ENCODE measurements at places on chromosomes 7 and 10.

- no peak for DNase-seq
Measured at GRCh38 chr10:32347363-32348022, 535 bp upstream of the EPC1 start.

GRCh38 chr7:17690030-17690429, 250.3 kb downstream of the SNX13 start:
- no peak for DNase-seq

- DNase-seq, result no peak
Measured at GRCh38 chr7:38507384-38507783, 123.8 kb downstream of the AMPH start.

GRCh38 chr7:46205478-46205877, 284.4 kb upstream of the IGFBP3 start:
- no peak for DNase-seq

DNA sequence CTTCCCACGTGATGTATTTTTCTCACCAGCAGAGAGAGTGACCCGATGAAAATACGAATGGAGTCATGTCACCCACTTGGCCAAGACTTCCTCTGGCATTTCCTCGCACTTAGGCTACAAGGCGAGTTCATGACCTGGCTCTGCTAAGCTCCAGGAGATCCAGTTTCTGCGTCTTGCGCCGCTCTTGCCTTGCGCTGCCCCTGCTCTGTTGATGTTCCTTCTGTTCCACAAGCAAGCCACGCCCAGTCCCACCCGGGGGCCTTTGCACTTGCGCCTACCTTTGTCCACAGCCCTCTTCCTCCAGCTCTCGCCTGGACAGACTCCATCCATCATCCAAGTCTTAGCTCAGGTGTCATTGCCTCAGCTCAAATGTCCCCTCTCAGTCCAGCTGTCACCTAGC, 116.3 kb upstream of the SHH start:
- no peak for DNase-seq

DNA sequence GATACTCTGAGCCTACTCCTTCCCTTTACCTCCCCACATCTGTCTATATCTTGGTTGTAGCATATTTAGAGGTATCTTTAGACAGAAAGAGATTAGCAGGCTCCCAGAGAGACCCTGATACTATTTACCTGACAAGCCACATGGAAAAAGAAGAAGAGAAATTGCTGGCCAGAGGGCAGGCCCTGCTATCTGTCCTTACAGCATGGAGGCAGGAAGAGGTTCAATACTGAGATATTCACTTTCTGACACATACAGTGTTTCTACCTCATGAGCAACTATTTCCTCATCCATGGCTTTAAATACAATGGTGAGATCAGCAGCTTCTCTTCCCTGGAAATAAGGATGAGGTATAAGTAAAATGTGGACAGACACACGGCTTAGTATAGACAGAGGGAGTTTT, 33.9 kb upstream of the TSPAN13 start:
- DNase-seq, result no peak

- DNase-seq, result peak; percentile 46
Measured at GRCh38 chr7:30164567-30164966, 29.8 kb downstream of the MTURN start.

GRCh38 chr10:97852277-97852676, 2.6 kb downstream of the GOLGA7B start:
- no peak for DNase-seq

- no peak for DNase-seq
Measured at GRCh38 chr10:91043173-91043910, 122.5 kb upstream of the ANKRD1 start.

DNA sequence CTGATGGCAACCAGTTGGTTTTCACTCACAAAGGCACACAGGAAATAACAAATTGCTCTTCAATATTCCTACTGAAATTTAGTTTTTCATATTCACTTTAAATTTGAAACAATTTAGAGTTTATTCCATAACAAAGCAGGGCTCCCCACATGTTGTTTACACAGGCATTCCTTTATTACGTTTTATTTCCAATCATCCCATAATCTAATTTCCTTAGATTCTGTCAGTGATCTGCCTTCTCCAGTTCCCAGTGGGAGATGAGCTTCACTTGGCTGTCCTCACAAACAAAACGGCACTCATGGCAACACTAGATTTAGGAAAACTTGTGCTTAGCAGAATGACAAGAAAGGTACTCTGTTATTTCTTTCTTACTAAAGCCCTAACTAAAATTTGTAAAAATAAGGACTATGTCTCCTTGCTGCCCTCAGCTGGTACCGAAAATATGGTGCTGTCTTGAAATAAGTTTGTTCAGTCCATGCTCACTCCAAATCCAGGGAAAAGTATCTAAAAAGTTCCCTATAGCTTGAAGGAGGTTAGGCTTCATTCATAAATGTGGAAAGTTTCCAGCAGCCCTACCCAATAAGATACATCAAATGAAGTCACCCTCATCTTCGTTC, 23.0 kb downstream of the PHYH start:
- no peak for DNase-seq

DNA sequence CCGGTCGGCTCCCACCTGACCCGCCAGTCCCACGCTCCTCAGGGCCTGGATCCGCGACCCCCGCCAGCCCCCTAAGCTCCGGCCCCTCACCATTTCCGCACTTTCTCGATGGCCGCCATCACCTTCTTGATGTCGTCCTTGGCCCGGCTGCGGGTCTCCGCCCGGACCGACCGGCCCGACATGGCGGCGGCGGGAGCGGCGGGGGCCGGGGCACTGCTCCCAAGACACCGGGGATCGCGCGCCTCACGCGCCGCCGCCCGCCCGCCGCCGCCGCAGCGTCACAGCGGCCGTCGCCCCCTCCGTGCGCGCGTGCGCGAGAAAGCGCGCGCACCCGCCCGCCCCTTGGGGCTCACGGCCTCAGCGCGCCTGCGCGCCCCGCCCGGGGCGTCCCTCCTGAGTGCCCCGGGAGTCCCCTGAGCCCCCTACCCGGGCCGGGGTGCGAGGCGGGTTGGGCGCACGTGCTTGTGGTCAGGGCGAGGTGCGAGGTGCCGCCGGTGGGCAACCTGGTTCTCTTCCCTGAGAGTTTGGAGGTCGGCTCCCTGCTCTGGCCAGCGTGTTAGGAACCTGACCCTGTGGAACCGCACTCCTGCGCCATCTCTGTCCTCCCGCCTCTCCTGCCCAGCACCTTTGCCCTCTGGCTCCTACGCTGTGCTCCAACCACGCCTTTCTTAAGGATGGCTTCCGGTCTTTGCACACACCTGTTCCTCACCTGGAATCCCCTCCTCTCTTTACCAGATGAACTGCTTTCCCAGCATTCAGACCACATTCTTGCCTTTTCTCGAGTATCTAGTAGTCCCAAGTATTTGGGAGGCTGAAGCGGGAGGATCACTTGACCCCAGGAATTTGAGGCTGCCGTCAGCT, at the start of gene BCL7B:
BCL7B (minus strand) TSS at position 294 of the 861 bp plus-strand sequence; CDS start at position 182, 112 bp downstream.
- DNase-seq, result peak; percentile 42

DNA sequence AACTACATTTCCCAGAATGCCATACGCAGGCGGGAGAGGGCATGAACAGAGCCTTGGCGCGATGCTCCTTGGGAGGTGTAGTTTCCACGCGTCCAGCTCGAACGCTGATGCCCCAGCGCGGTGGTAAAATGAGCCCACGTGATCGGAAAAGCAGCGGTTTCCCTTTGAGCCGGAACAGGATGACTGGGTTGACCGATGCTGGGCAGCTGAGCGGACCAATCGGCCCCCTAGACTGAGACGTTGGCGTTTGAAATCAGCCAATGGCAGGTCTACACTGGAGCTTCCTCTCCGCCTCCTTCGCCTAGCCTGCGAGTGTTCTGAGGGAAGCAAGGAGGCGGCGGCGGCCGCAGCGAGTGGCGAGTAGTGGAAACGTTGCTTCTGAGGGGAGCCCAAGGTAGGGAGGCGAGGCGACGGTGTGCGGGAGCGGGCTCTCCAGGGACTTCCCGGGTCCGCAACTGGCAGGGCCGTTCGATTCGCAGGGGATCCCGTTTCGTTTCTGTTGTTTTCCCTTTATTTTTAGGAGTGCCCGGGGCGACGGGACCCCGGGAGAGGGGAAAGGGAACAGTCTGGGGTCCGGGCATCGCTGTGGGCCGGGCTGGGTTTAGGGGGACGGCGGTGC, at the start of gene BUB3:
BUB3 (plus strand) TSS at position 311 of the 619 bp plus-strand sequence. CDS start 516 bp downstream, outside the sequence.
- peak; percentile 94 for DNase-seq

- peak; percentile 18 for DNase-seq
Measured at GRCh38 chr7:154353355-154353767, 301.2 kb downstream of the DPP6 start.

- DNase-seq, result no peak
Measured at GRCh38 chr10:36448760-36449691, 676.4 kb upstream of the ANKRD30A start.

DNA sequence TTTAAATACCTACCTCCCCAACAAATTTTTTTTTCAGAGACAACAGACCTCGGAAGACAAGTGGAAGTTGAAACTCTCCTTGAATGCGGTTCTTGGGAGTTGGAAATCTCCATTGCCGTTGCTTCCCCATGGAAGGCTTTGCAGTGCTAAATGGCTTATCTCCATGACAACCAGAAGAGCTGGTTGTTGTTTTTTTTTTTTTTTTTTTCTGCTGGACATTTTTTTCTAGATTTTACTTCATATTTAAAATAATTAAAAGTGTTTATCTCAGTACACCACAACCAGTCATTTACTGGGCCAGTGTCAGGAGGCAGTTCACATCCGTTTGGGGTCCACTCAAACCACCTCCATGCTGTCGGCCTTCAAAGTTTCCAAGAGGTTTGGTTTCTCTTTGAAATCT, 348.5 kb upstream of the PRKCQ start:
- no peak for DNase-seq

- no peak for DNase-seq
Measured at GRCh38 chr7:101575168-101575567, 53.9 kb downstream of the MYL10 start.

DNA sequence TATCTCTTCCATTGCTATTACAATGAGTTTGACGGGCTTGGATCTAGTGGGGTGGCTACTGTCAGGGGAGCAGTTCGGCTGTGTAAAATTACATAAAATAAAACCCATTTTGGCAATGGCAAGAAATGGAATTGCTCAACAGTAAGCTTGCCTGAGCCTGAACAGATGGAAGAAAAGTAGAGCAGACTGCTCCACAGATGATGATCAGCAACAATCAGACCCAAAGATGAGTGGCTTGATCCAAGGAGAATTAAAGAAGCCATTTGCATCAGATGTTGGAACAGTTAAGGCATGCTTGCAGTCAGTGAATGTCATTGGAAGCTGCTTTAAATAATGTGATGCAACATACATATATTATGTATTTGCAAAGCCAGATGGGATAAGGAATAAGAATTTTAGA, 256.6 kb upstream of the SMIM30 start:
- DNase-seq, result no peak

DNA sequence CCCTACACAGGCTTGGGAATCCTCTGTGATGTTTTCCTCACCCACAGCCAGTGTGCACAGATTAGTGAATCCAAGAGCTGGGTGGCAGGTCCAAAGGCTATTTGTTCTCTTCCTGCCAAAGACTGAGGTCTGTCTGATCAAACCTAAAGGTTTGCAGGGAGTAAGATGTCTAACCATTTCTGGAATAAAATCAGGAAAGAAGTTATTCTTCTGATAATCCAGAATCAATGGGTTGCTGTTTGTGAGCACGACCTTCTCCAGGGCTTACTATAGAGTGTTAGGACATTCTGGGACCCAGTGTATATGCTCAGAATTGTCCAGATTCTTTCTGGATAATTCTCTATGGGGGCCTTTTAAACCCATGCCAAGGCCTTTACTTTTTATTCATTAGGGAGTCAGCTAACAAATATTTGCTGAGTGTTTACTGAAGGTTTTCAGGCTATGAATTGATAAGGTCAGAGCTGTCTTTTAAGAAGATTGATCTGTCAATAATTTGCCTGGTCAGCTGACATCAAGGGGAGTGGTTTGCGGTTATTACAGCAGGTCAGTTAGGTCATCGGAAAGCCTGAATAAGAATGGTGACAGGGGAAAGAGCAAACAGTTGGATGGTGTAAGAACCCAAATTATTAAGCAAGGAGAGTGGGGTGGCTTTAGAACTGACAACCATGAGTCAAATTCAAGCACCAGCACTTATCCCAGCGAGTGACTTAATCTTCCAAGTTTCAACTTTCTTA, 7.5 kb upstream of the TECTB start:
- no peak for DNase-seq

DNA sequence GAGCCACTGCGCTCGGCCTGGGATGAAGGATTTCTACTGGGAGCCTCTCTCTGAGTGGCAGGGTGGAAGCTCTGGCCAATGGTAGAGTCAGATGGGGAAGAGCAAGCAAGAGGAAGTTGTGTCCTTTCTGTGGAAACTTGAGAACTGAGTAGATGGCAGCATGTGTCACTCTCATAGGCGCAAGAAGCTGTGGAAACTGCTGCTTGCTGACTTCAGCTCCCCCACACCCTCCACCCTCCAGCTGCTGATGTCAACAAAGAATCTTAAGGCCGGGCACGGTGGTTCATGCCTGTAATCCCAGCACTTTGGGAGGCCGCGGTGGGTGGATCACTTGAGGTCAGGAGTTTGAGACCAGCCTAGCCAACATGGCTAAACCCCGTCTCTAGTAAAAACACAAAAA, 39.8 kb upstream of the SRGN start:
- no peak for DNase-seq

DNA sequence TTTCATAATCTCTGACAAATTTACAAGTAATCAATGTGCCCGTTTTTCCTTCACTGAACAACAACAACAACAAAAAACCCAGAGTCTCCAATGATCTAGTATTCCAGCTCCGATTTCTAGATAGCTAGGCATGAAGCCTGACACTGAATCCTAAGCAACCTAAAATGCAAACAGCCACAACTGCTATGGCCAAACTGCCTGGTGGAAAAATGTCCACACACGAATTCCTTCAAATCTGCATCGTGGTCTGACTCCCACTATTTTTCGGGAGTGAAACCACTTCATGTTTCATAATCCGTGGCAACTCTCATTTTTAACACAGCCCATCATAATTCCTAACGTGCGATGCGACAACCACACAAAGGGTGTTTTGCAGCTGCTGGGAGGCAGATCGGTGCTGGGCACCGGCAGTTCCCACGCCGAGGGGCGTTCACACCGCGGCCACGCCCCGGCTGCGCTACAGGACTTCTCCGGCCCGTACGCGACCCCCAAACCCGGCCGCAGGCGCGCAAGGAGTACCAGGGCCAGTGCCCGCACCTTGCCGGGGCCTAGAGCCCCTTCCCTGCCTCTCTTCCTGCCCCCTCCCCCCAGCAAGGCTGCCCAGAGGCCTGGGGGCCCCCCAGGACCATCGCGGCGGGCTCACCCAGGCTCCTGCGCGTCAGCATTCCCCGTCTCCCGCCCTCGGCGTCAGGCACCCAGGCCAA, 814 bp downstream of the RUFY2 start:
- DNase-seq, result peak; percentile 58

GRCh38 chr10:107357033-107357432, 192.5 kb upstream of the SORCS1 start:
- no peak for DNase-seq

- DNase-seq, result no peak
Measured at GRCh38 chr7:80613519-80613918, 24.9 kb upstream of the CD36 start.

- no peak for DNase-seq
Measured at GRCh38 chr10:104767745-104768144, 126.7 kb downstream of the SORCS3 start.

Measured in NCI-H1105 (cell line).